CD4-positive, alpha-beta T cell treated with Interleukin-4 for 4 hours (primary cell): ENCODE measurements at places on chromosomes 2 and 18.
A peak's percentile ranks its signal among the peaks of the same experiment; 100 is the strongest.

DNA sequence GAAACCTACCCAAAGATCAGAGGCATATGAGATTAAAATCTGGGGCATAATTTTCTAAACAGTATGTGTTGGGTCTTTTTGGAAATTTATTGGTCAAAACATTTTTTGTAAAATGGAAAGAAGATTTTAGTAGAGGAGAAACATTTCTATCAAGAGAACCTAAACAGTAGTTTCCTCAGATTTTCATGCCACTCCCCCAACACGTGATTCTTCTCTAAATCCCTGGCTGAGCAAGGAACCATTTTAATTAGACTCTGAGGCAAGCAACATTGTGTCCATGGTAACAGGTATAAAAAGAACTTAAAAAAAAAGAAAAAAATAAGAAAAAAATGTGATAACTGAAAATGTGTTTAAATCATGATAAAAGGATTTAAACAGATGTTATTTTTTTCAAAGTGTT lies 1105.2 kb upstream of the ZEB2 start:
- DNase-seq, result no peak

GRCh38 chr18:13562494-13563029 lies 163.8 kb downstream of the FAM210A start:
- DNase-seq, result peak; percentile 41

- no peak for DNase-seq
Observed at GRCh38 chr2:17148407-17149145, 369.7 kb downstream of the RAD51AP2 start.

GRCh38 chr2:10741139-10741538 lies 19.7 kb downstream of the ATP6V1C2 start:
- DNase-seq, result no peak

DNA sequence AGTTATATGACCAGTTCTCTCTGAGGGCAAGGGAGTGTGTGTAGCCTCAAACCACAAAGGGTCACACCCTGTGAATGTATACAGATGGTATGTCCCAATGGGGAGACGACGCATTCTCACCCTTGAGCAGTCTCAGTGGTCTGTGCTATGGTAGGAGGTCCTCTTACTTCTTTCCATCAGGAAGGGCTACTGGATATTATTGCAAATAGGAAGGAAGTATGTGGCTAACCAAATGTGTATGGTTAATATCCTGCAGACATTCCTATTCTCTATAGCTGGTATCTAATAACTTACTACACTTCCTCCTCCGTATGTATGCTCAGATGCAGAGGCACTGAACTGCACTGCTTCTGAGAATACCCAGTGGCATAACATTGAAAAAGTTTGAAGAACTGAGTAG lies 306.7 kb upstream of the CCDC68 start:
- no peak for DNase-seq

DNA sequence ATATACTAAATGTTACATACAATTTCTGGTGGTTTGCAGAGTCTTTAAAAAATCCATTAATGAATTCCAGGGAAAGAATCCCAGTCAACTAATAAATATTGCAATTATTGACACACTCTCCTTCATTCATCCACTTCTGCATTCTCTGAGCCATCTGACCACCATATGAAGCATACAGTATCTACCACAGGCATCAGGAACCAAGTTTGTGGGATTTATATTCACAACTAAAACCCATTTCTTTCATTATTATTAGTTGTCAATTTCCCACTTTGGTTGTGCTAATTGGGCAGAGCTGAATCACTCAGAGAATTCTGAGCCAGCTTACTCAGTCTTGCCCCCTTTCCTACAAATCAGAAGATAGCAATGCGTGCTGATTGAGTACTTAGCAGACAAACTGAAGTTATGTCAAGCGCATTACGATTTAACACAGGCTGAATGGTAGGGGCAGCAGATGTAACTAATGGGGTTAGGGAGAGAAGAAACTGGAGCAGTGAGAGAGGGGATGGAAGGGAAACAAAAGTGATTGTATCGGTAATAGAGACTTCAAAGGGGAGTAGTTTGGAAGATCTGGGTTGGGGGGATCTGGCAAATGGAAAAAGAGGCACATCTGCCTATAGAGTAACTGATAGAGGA lies 52.3 kb downstream of the ZEB2 start:
- no peak for DNase-seq

- DNase-seq, result no peak
Observed at GRCh38 chr2:172372436-172372835, 55.0 kb upstream of the ITGA6 start.
